ENCODE measurements at places on chromosomes 3 and 15. TPM values are rescaled to one million over a fixed set of nuclear protein-coding genes. Genes with fewer than 3 reads are reported as not detected.

Gene DNASE1L3
- not detected for total RNA-seq

Gene INSYN1
- total RNA-seq, result 2.6 TPM

Gene SLC2A2
- not detected for total RNA-seq

Gene TNNC1
- 1.5 TPM for total RNA-seq

Gene ATP10A
- 9.6 TPM for total RNA-seq

Gene ANKRD63
- 0.37 TPM for total RNA-seq

Gene CDCP1
- 5.4 TPM for total RNA-seq

Gene IL12A
- 14.2 TPM for total RNA-seq

Gene INO80
- total RNA-seq, result 27.9 TPM

Gene DGKG
- total RNA-seq, result 5.4 TPM

Gene ADAMTS17
- 6.0 TPM for total RNA-seq

Gene SCN5A
- 0.03 TPM for total RNA-seq

Gene GNAI2
- total RNA-seq, result 151 TPM

Gene TUBGCP4
- 12.4 TPM for total RNA-seq

Gene CAMKV
- not detected for total RNA-seq

Gene DUOX2
- 0.08 TPM for total RNA-seq

Gene CLDN16
- not detected for total RNA-seq

Gene SERPINI2
- total RNA-seq, result not detected

Gene CPLX3
- total RNA-seq, result 0.08 TPM

Gene SLC51B
- total RNA-seq, result not detected

Gene NEO1
- 13.7 TPM for total RNA-seq
